ENCODE measurements at places on chromosomes 3 and 15.

DNA sequence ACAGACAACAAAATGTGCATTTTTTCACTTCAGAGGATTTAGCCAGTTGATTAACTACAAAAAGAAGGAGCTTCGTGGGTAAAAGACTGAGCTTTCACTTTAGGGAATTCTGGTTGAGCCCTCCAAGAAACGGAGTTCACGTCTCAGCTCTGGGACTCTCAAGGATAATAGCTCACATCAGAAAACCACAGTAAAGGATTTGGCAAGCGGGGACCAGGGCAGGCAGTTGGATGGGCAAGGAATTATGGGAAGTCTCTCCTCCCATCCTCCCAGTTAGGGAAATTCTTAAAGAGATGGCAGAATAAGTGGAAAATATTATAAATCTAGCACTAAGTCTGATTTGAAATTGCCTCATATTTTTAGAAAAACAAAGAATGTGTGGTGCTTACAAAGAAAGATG, 188.3 kb upstream of the EOMES start:
- peak; percentile 3 for DNase-seq

GRCh38 chr15:29815000-29815710, 7.1 kb downstream of the TJP1 start:
- no peak for DNase-seq

- no peak for DNase-seq
These were observed 246.2 kb downstream of the LSAMP start for GRCh38 chr3:116199063-116199462.

- no peak for DNase-seq
These were observed 469 bp downstream of the GUCA1C start for GRCh38 chr3:108953210-108953609.

GRCh38 chr3:196073255-196073753, 8.6 kb downstream of the TFRC start:
- DNase-seq, result no peak

DNA sequence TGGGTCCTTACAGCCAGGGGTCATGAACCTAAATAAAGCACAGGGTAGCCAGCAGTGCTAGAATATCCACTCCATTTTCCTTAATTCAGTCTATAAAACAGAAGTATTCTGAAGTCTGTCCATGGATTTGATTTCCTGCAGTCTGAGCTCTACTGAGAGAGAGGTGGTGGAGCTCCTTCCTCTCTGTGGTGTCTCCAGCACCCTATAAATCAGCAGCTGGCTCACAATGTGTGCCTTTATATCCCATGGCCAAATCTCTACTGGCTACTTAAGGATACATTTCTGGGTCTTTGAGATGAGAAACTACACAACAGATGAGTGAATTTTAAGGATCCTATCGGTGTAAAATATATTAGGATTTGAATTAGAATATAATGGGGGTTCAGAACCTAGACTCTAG, 339.9 kb upstream of the RBMS3 start:
- DNase-seq, result no peak

GRCh38 chr15:66388576-66388975, 1.9 kb downstream of the MAP2K1 start:
- DNase-seq, result no peak

Measured in GM04504 (cell line).